ENCODE measurements at places on chromosomes 5 and 9.
A peak's percentile ranks its signal among the peaks of the same experiment; 100 is the strongest.

GRCh38 chr9:112063151-112063550 lies 111.9 kb downstream of the SUSD1 start:
- DNase-seq = no peak

DNA sequence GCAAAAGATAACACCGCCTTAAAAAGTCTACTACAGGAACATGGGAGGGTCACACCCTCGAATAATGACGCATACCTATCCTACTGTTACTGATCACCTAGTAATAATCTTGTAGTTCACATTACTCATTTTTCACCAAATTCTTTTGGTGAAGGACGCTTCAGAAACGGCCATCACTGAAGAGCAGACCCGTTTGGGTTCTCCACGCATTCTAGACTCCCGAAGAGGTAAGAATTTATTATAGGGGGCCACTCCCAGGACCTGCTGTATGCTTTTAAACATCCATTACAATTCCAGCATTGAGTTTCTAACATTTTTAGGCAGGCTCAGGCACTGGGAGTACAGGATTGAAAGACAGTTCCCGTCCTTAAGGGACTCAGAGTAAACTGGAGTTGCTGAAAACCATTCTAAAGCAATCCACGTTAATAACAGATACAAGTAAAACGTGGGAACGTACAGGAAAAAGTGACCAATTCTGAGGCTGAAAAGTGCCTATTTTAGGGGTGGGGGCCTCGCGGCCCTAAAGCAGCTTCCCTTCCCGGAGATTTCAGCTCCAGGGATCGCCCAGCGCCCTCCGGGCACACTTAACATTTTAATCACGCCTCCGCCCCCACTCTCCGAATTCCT lies at the start of gene FER:
Gene FER, plus strand, starts transcription at position 124 of the 627 bp plus-strand sequence. CDS start 50,286 bp downstream, outside the sequence.
- peak; percentile 14 for DNase-seq

GRCh38 chr9:111914749-111915424 lies 18.3 kb downstream of the UGCG start:
- no peak for DNase-seq

DNA sequence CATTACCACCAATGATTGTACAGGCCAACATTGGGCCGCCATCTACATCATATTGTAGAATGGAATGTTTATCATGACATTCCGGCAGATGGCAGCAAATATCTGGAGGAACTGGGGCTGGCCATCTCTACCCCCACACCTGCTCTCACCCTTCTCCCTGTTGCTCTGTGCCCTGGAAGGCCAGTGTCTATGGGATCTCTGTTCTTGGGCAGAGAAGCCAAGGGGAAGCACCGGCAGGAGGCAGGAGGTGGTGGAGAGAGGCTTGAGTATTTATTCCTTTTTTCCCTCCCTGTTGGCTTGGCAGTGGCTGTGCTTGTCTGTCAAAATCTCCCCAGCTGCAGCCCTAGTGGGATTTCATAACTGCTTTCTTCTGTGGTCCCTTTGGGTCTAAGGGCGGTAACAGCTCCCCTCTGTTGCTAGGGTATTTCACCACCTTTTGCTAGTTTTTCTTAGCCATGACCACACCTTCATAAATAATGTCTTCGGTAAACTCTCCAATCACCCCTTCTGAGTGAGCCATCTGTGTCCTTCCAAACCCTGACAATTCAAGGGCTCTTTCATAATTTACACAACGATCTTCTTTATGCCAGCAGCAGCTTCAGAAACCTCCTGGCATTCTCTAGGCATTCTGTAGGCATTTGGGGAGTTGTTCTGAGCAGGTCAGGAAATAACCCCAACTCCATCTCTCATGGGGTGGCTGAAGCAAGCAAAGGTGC lies 225.8 kb downstream of the MELK start:
- no peak for DNase-seq

DNA sequence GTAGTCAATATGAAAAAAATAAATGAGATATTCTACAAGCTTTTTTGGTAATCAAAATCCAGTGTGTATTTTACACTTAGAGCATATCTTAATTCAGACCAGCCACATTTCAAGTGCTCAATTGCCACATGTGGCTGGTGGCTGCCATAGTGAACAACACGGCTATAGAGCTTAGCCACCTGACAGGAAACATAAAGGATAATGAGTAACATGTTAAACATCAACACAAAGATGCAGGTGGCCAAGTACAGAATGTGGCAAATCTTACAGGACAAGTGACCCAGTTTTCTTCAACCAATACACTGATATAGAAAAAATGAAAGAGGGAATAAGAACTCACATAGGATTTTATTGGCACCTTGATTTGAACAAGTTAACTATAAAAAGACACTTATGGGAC lies 61.4 kb downstream of the KIF24 start:
- no peak for DNase-seq

- no peak for DNase-seq
Observed at GRCh38 chr9:6692433-6692832, 46.9 kb upstream of the GLDC start.

- no peak for DNase-seq
Observed at GRCh38 chr5:159083548-159084452, 15.9 kb downstream of the EBF1 start.

DNA sequence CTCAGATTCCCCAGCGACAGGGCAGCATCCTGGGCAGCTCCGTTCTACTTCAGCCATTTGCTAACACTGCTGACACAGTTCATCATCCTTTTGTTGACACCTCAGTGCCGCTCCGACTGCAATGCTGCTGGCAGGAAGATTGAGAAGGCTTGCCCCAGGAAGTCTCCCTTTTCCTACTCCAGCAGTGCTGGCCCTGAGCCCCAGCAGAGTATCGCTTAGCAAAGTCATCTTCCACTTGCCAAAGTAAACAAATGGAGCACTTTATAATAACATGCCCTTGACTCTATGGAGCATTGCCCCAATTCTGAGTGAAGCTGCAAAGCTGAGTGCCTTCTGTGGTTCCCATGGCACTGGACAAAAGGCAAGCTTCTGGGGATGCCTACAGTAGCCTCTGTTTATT lies 32.2 kb downstream of the PRLR start:
- DNase-seq = no peak

- DNase-seq = no peak
Observed at GRCh38 chr5:134374232-134374631, 2.9 kb downstream of the UBE2B start.

DNA sequence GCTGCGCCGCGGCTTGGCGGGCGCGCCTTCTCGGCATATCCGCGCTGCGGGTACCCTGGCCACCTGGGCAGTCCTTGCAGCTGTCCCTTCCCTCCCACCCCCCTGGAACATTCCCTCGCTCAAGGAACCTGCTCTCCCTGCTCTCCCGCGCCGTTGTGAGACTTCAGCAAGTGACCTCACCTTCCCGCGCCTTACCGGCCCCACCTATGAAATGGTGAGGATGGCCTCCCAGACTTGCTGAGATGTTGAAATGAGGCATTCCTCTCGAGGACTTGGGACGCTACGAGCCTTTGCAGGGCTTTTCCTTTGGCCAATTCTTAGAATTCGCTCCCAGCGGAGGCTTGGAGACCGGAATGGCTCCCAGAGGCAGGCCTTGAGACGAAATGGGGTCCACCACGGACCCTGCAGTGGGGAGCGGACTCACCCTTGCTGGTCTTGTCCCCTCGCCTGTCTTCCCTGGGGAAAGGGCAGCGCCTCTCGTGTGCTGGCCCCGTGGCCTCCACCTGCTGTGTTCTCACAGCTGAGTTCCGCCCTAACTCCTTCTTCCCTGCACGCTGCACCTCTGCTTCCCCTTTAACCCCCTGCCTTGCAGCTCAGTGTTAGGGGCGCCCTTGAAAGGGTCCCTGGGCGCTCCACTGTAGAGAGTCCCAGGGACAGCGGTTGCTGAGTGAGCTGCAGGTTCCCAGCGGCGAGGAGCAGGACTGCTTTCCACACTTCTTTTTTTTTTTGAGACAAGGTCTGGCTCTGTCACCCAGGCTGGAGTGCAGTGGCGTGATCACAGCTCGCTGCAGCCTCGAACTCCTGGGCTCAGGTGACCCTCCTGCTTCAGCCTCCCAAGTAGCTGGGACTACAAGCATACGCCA lies 907 bp downstream of the HMCN2 start:
- no peak for DNase-seq

DNA sequence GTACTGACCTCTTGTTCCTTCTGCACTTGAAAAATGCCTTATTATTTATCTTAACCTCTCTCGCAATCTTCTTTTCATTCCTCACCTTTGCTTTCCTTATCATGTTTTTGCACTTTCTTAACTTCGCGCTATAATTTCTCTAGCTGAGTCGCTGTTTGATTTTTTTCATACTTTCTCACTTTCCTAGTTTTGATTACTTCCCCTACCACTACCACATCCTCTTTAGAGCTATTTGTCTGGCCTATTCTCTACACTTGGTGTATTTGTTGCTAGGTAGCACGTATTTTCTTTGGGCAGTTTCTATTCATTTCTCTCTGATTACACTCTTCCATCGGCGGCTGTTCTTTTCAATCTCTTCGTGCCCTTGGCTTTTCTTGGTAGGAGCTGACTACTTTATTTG lies 611.8 kb downstream of the BNC2 start:
- DNase-seq = no peak

- DNase-seq = no peak
Observed at GRCh38 chr5:104372376-104372775, 809.8 kb upstream of the NUDT12 start.

- no peak for DNase-seq
Observed at GRCh38 chr5:89968958-89969381, 440.6 kb downstream of the CETN3 start.

GRCh38 chr9:71719088-71719487 lies 49.2 kb downstream of the CEMIP2 start:
- no peak for DNase-seq

DNA sequence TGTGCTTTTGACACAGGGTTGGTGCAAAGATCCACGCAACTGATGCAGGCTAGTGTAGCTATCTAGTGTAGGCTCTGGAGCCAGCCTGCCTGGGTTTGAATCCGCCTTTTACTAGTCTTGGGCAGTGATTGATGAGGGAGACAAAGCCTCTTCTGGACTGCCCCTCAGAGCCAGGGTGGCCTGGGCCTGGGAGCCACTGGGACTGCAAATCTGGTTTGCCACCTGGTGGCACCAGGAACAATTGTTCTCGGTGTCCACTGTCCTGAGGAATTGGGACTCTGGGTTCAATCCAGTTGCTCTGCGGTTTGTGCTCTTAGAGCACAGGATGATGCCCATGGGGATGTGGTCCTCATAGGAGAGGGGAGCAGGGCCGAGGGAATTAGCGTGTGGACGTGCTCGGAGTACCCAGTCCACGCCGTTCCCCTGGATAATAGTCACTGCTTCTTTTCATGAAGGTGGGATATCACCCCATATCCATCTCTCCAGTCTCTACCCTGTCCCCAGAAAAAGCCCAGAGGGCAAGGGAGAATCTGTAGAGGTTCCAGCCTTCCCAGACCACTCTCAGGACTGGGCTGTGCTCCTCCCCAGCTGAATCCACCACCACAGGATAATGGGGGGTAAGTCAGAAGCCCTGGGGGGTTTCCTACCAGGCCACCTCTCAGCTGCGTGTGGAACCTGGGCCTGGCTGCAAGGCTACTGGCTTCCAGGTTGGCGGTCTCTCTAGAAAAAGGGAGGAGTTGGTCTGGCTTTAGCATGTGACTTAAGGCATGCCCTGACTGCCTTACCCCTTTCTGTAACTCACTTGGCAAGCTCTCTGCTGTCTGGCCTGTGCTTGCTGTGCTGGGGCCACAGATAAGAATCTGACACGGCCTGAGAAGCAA lies 1.9 kb downstream of the B4GALT7 start:
- no peak for DNase-seq

DNA sequence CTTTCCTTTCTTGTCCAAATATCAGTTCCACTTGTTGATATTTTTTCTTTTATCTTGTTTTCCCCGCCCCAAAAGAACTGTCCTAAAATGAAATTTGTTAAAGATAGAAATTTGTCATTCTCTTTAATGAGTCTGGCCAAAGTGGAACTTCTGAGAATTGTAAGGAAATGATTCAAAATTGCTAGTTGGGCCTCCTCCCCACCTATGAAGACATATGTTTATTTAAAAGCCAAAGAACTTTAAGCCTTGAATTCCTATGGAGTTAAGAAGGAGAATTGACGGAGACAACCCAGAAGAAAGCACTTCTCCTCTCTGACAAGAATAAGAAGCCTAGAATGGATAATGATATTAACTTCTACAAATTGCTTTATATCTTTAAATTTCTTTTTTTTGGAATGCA lies 59.1 kb upstream of the ALDH1A1 start:
- no peak for DNase-seq

GRCh38 chr5:31459594-31459993 lies 72.3 kb downstream of the DROSHA start:
- no peak for DNase-seq

DNA sequence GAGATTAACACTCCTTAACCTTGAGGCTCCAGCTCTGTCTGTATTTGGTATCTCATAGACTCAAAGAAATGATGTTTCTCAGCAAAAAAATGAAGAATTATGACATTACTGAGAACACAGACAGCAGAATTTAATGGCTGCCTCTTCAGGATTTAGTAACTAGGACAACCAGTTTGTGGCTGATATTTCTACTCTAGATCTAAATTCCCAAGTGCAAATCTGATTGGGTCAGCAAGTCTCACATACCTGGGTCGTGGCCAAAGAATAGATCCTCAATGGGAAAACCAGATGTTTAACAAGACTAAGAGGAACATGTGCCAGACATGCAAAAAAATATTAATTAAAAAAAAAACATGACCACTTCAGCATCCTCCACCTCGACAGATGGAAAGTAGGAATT lies 608.9 kb downstream of the DTWD2 start:
- DNase-seq = no peak

DNA sequence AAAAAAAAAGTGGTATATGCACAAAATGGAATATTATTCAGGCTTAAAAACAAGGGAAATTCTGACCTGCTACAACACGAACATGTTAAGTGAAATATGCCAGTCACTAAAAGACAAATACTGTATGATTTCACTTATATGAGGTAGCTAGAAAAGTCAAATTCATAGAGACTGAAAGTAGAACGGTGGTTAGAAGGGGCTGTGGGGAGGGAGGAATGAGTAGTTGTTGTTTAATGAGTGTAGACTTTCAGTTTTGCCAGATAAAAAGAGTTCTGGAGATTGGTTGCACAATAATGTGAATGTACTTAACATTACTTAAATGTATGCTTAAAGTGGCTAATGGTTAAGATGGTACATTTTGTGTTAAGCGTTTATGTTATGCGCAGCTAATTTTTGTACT lies 79.5 kb upstream of the IL12B start:
- DNase-seq = no peak

- no peak for DNase-seq
Observed at GRCh38 chr5:54317511-54318260, 7.3 kb upstream of the ARL15 start.

GRCh38 chr5:158079097-158079496 lies 220.2 kb upstream of the CLINT1 start:
- no peak for DNase-seq

- no peak for DNase-seq
Observed at GRCh38 chr9:136784997-136785361, 6.2 kb upstream of the TMEM141 start.

- DNase-seq = no peak
Observed at GRCh38 chr9:95010431-95010838, 283.9 kb downstream of the AOPEP start.

GRCh38 chr5:123297866-123298265 lies 125.3 kb downstream of the CEP120 start:
- no peak for DNase-seq

GRCh38 chr9:95434116-95435073 lies 82.4 kb downstream of the PTCH1 start:
- no peak for DNase-seq
